Muscle of back (tissue), 13 donors: ENCODE measurements at places on chromosomes 5 and 9. TPM values are rescaled to one million over a fixed set of nuclear protein-coding genes. Genes with fewer than 3 reads are reported as not detected.

NMUR2 gene
- polyA plus RNA-seq = 1.0 TPM

- peak; percentile 34 for DNase-seq
Measured at GRCh38 chr9:71620746-71621145, 147.6 kb downstream of the CEMIP2 start.

GRCh38 chr9:119789987-119790386, 420.8 kb upstream of the BRINP1 start:
- DNase-seq = no peak

CD274 gene
- polyA plus RNA-seq = 0.98 TPM

LCN1 gene
- polyA plus RNA-seq = not detected

TLX3 gene
- polyA plus RNA-seq = not detected

LCP2 gene
- 5.2 TPM for polyA plus RNA-seq

GRCh38 chr9:71604197-71605063, 163.9 kb downstream of the CEMIP2 start:
- peak; percentile 65 for DNase-seq

DNA sequence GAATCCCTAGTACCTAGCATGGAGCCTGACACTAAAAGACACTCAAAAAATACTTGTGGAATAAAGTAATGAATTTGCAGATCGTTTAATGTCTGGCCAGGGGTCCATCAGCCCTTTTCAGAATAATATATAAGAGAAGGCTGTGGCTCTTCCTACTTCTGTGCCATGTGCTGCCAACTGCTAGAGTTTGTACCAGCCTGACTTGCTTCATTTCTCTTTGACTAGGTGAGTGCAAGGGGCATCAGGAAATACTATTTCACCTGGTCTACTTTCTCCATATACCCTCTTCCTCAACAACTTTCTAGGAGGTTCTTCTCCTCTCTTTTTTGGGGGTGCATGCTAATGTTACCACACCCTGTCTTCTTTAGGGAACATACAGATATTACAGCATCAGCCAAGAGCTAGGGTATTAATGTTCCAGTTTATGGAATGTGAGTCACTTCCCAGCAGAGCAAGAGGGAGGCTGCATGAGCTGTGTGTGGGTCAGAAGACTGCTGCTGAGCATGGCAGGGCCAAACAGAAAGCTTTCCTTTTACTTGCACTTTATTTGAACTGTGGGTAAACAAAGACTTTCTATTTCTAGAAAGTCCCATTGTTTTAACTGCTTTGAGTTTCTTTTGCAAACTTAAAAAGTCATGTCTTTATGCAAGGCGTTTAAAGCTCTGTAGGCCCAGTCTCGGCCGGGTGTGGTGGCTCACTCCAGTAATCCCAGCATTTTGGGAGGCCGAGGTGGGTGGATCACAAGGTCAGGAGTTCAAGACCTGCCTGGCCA, 158.9 kb downstream of the ADAMTSL1 start:
- DNase-seq = peak; percentile 60

GRCh38 chr9:2991292-2991691, 147.4 kb upstream of the PUM3 start:
- no peak for DNase-seq

DNA sequence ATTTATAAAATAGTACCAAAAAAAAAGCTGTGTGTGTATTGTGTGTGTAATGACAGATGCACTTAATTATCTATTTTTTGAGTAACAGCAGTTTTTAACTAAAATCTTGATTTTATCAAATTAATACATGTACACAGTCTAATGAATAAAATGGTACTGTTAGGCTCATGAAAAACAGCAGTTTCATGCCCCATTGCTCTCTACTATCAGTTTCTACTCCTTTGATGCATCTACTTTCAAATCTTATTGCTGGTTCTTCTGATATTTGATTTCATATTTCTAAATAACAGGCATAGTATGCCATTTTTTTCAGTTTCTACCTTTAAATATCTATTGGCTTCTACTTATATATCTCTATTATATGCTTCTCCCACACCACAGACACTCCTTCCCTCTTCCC, 117.4 kb downstream of the CCDC171 start:
- no peak for DNase-seq
